GM04503 (cell line): ENCODE measurements at places on chromosomes 12 and 14.

DNA sequence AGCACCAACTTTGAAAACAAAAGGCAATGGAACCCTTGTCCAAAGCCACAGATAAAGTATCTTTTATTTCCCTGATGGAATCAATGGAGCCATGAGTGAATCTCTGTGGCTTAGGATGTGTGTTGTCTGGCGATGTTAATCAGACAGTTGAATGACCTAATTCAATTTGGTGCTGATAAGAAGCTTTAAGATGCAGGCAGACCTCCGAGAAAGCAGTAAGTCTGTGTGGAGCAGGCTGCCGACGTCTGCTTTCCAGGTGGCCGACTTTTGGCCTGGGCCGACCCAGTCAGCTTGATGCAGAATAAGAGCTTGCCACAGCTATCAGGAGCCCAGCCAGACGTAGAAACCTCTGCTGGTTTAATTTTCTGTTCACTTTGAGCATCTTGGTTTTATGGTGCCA lies 21.1 kb upstream of the TMEM132C start:
- DNase-seq = no peak

DNA sequence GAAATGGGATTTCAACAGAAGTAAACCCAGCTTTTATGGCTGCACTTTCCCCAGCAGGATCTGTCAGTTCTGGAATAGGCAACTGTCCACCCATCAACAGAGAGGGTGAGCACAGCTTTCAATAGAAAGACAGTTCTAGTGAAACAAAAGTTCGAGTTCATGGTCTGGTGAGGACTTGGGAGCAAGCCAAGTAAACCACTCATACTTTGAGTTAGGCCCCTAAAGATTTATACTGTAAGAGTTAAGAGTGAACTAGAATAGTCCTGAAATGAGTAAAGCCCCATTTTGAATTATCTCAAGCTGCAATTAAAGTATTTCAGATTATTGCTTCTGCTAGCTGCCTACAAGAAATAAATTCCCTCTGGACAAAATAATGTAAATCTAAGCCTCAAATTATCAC lies 82.6 kb downstream of the METTL25 start:
- DNase-seq = no peak

- DNase-seq = no peak
Measured at GRCh38 chr12:19140381-19141236, 11.1 kb downstream of the PLEKHA5 start.

DNA sequence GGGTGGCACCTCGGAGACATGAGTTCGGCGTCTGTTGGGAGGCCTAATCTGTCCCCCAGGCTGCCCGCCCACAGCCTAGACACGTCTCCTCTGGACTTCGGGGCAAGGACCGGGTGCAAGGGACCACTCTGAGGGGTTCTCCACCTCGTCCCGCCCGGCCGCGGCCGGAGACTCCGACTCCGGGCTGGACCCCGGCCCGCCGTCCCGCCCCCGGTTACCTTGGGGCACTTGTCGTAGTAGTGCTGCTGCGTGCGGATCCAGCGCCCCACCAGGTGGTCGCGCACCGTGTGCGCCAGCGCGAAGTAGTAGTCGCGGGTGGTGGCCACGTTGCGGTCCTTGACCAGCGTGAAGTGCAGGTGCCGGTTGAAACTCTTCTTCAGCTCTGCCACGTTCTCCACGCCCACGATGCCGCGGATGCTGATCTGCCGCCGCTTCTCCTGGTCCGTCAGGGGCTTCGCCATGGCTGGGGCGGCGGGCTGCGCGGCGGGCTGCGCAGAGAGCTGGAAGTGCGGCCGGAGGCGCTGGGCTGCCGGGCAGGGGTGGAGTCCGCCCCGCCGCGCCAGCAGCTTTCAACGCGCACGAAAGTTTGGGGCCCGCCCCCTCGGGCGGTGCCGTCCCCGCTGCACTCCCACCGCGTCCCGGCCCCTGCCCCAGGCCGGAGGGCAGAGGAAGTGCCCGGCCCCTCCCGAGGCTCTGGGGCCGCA lies at the start of gene PYGL:
Gene PYGL (minus strand): TSS at position 541 of the 704 bp plus-strand sequence. CDS start 80 bp downstream, at position 461.
- no peak for DNase-seq

GRCh38 chr14:73397810-73398209 lies 60.5 kb downstream of the NUMB start:
- DNase-seq = no peak

GRCh38 chr12:56836317-56836716 lies 73.2 kb downstream of the HSD17B6 start:
- peak; percentile 46 for DNase-seq

DNA sequence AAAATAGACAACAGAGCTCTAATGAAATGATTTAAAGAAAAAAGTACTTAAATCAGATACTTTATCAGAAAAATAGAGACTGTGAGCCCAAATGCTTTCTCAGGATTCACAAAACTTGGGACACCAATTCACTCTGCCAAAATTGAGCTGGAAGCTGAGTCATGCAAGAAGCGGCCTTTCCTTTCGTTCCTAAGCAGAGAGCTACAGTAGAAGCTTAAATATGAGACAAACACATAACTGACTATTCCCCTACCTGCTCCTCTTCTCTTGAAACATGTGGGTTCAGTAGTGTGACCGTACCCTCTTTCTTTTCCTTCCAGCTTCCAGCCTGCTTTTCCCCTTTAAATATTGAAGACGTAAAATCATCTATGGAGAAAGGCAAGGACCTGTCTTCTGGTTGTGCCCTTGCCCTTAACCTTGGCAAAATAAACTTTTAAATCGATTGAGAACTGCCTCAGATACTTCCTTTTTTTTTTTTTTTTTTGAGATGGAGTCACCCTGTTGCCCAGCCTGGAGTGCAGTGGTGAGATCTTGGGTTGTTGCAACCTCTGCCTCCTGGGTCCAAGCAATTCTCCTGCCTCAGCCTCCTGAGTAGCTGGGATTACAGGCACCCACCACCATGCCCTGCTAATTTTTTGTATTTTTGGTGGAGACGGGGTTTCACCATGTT lies 4.4 kb upstream of the SDS start:
- DNase-seq = peak; percentile 34

DNA sequence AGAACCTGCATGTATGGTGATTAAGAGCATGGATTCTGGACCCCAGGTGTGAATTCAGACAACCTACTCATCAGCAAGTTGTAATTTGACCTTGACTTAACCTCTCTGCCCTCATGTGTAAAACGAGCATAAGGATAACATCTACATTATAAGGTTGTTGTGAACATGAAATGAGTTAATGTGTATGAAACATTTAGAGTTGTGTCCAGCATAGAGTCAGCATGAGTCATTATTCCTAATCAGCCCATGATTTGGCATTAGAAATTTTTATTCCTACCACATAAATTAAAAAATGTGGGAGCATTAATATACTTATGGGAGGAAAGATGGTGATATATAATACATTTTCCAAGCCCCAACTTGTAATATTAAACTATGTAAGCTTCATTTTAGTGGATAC lies 95.9 kb upstream of the DDHD1 start:
- no peak for DNase-seq

GRCh38 chr12:102163383-102163782 lies 34.2 kb downstream of the PMCH start:
- no peak for DNase-seq

- DNase-seq = no peak
Measured at GRCh38 chr12:54378796-54379397, 5.6 kb downstream of the ZNF385A start.

DNA sequence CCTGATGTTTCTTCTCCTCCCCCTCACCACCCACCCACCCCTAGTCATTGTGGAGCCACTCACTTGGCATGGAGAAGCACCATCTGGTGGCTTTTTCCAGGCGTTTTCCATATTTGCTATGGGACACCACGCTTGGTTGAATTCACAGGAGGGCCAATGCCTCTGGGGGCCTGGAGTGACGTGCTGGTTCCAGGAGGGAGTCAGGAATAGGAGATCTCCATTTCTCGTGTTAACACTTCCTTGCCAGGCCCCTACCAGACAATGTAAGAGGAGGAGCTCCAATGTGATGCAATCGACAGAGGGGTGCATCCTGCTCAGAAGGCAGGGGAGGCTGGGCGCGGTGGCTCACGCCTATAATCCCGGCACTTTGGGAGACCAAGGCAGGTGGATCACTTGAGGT lies 21.6 kb upstream of the TESC start:
- DNase-seq = no peak

DNA sequence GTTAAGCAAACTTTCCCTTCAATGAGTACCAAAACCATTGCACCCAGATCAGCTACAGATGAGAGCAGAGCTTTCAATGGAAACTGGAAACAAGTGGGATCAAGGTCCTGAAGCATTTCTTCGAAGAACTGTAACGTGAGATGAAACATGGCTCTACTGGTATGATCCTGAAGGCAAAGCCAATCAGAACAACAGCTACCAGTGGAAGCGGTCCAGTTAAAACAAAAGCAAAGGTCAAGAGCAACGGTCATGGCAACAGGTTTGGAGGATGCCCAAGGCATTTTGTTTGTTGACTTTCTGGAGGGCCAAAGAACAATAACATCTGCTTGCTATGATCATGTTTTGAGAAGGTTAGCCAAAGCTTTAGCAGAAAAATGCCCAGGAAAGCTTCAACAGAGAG lies 137.9 kb upstream of the CPSF6 start:
- DNase-seq = peak; percentile 9

DNA sequence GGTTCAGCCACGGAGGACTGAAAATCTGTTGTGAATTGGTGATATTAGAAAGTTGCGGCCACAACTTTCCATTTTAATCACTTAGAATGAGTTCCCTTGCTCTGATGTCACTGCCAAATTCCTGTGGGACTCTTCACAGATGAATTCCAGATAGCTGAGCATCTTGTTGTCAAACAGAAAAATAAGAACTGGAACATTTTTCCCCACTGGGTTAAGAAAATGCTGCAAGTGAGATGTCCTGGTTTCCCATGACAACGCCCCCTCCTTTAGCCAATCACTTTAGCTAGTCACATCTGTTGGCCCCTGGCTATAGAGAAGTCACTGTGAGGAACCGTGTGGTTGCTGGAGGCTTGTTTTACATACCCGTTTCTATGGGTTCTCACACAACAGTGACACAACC lies 135.9 kb downstream of the KTN1 start:
- DNase-seq = peak; percentile 94

DNA sequence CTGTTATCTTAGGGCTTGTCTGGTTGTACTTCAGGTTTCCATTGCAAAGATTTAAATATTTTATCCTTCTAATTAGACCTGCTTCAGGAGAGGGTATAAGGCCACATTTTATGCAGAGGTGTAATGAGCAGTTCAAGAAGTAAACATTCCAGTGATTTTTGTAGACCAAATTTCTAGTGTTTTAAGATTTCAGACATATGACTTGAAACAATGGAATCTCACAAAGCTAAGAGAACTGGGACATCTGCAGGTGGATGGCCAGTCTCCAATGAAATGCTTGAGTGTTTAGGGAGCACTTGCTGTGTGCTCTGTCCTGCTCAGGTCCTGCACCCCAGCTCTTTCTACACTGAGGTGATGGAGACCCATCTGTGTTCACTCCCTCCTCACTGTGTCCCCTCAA lies 7.9 kb downstream of the C14orf132 start:
- no peak for DNase-seq

GRCh38 chr14:23137813-23138535 lies 18.9 kb upstream of the CEBPE start:
- DNase-seq = no peak

GRCh38 chr14:33452995-33453394 lies 497.9 kb downstream of the EGLN3 start:
- no peak for DNase-seq

GRCh38 chr14:49480979-49481498 lies 105.1 kb downstream of the RPS29 start:
- DNase-seq = no peak

DNA sequence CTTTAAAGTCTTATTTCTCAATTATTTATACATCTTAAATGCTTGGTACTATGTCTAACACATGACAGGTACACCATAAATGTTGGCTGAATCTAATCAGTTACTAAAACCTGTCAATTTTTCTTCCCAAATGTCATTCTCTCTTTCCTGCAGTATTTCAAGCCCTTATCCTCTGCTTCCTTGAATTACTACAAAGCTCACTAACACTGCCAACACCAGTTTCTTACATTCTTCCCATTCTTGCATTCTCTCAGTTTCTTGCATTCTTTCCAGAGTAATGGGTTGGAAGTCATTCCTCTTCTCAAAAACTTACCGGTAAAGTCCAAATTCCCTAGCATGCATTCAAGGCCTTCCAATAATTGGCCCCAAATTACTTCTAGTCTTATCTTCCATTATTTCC lies 9.6 kb upstream of the SMARCC2 start:
- no peak for DNase-seq

DNA sequence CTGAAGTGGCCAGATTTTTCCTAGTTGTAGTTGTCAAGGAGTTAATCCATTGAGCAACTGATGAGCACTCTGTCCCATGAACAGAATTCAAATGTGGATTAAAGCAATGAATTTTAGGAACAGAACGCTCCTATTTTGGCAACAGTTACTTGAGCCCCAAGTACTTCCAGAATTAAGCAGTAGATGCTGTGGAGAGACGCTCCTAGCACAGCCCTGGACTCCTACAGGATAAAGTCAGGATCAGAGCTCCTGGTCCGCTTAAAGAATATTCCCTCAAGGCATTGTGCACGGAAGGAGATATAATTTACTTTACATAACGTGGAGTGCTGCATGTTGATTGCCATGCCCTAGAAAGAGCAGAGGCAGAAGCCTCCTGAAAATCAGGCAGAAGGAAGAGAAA lies 53.4 kb downstream of the FLRT2 start:
- no peak for DNase-seq

GRCh38 chr12:53048033-53048779 lies 1.7 kb upstream of the TNS2 start:
- DNase-seq = no peak

DNA sequence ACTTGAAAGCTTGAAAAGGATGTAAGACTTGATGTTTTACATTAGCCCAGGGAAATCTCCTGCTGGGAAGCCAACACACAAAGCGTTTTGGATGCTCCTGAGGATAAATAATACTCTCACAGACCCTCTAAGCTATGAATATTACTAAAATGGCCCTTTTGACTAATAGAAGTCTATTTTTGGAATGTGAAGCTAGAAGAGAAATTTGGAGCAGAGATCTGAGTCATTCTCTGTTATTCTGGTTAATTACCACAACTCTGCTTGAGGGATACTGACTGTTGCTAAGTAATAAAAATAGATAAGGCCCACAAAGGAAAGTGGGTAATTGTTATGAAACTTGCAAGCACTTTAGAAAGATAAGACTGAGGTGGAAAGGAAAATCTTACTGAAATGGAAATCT lies 346.2 kb upstream of the STXBP6 start:
- no peak for DNase-seq

DNA sequence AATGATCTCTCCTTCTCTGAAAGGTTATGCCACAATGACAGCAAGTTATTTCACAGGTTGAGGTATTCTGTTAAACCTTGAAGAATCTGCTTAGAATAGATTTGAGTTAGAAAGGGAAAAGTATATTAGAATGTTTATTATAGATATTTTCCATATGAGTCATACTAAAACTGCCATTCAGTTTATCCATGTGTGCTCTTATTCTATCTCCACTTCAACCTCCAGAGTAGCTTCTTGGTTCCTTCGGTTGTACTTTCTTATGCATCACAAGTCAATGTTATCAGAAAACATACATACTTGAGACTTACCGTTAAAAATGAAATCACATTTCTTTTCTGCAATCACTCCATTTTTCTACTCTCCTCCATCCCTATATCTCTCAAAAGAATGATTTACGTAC lies 197.7 kb downstream of the BCAT1 start:
- DNase-seq = no peak
